ENCODE measurements at places on chromosomes 12 and 14.

GRCh38 chr14:94401083-94401482 lies 12.7 kb upstream of the SERPINA1 start:
- no peak for DNase-seq

- no peak for DNase-seq
Measured at GRCh38 chr14:104104076-104104901, 18.8 kb downstream of the ASPG start.

- no peak for DNase-seq
Measured at GRCh38 chr12:47807338-47807737, 12.4 kb downstream of the HDAC7 start.

DNA sequence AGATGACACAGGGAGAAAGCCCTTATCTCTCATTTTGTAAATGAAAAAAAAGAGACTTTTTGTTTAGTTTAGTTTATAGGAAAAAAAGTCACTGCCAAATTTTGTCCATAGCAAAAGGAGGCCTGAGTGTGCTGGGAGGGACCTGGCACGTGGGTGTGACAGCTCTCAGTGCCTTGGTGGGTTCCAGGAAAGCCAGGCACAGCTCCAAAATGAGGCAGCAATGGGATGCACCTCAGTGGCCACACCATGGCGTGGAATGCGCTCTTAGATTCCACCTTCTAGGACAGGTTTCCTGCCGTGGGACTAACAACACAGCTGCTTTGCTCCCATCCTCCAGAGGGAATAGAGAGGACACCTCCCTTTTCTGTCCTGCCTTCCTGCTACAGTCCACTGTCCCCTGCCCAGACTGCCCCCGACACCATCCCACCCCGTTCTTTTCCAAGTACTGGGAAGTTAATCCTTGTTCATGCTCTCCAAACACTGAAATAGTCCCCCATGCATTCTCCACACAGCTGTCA lies 207.6 kb downstream of the EMP1 start:
- DNase-seq = no peak

DNA sequence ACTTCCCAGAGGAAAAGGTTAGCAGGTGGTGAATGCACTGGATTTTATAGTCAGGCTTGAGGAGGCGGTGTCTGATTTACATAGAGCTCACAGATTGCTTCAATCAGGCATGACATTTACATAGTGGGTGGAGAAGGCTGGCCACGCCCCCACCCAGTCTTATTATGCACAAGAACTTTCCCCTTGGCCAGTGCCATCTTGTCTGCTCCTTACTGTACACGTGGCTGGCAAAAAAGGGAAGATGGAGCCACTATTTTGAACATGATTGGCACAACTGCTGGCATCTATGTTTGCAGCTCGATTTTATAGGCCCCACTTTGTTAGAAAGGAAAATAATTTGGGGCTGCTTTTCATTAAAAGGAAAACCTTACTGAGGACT lies 10.9 kb upstream of the LGMN start:
- no peak for DNase-seq

GRCh38 chr12:2555487-2556082 lies 239.2 kb upstream of the FKBP4 start:
- no peak for DNase-seq
